ENCODE measurements at places on chromosomes 1 and 21. TPM values are rescaled to one million over a fixed set of nuclear protein-coding genes. Genes with fewer than 3 reads are reported as not detected.

GRCh38 chr1:226495716-226496115 lies 52.8 kb upstream of the STUM start:
- DNase-seq = peak; percentile 89

- DNase-seq = no peak
These were observed 23.6 kb upstream of the CBR3 start for GRCh38 chr21:36111238-36111637.

GRCh38 chr21:45818904-45819285 lies 162.7 kb upstream of the COL6A1 start:
- DNase-seq = no peak

WLS gene
- total RNA-seq = 80.3 TPM

USH2A gene
- total RNA-seq = 0.09 TPM
